ENCODE measurements at places on chromosomes 3 and 15.

DNA sequence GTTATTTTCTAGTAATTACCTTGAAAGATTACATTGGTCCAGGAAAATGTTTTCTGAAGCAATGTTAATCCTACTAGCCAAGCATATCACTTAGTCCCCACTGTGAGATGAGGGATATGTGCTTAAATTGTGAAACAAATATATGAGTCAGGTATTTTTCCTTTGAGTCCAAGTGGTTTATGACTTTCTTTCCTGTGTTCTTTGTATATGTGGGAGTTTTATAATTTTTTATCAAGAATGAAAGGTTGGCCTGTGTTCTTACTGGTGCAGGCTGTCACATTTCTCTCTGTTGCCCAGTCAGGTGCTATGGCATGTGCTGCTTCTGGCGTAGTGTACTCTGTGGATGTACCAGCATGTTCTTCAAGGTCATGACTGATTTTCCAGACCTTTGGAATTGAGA lies 147.4 kb downstream of the CMSS1 start:
- DNase-seq, result no peak

GRCh38 chr3:36900474-36901443 lies 44.1 kb downstream of the TRANK1 start:
- peak; percentile 35 for DNase-seq

DNA sequence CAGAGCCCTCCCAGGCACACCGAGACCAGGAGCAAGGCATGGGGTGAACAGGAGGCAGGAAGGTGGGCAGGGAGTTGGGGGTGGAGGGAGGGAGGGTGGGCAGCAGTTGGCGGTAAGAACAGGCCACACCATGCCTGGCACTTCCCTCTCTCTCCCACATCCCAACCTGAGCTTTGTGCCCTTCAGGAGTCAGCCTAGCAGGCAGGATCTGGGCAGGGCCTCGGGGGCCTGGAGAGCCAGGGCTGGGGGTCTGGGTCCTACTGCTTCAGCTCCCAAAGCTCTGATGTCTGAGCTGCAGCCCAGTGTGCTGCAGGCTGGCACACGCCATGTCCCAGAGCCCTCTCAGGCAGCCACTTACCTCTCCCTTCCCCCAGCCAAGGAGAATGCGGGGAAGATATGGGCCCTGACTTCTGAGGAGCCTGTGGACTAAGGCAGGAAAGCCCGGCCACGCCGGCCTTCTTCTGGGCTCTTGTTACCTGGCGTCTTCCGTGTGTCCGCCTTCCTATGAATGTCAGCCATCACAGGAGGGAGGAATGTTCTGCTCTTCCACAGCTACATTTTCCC lies 2.9 kb upstream of the MYL3 start:
- no peak for DNase-seq

- no peak for DNase-seq
These were observed 385.9 kb downstream of the RAP2B start for GRCh38 chr3:153547970-153548369.

DNA sequence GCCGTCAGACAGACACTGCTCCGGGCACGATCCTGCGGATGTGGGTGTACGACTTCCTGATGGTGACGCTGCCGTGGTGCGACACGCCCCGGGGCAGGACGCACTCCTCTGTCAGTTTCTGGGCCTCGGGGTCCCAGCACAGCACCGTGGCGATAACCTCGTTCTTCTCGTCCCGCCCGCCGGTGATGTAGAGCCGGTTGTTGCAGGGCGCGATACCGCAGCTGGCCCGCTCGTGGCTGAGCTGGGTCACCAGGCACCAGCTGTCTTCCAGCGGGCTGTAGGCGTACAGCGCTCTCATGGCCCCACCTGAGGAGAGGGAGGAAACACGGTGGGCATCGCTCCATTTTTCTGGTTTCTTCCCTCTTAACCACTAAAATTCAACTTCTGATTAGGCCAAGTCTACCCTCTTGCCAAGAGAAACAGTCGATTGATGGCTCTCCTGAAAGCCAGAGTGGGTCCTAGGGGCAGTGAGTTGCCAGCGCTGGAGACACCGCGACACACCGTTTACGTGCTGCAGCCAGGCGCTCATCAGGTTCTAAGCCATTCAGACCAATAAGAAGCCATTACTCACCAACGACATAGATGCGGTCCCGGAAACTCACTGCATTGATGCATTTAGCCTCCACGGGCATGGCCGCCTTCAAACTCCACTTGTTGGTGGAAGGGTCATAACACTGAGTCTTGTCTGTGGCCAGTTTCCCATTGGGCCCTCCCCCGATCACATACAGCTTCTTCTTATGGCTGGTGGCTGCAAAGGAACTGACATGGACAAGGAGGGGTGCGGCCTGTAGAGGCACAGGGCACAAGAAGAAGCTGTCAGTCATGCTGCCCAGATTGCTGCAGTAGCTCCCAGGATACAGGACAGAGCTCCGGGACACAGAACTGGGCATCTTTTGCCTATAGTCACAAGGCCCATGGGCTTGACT lies 63.3 kb downstream of the KLHL6 start:
- DNase-seq, result no peak

DNA sequence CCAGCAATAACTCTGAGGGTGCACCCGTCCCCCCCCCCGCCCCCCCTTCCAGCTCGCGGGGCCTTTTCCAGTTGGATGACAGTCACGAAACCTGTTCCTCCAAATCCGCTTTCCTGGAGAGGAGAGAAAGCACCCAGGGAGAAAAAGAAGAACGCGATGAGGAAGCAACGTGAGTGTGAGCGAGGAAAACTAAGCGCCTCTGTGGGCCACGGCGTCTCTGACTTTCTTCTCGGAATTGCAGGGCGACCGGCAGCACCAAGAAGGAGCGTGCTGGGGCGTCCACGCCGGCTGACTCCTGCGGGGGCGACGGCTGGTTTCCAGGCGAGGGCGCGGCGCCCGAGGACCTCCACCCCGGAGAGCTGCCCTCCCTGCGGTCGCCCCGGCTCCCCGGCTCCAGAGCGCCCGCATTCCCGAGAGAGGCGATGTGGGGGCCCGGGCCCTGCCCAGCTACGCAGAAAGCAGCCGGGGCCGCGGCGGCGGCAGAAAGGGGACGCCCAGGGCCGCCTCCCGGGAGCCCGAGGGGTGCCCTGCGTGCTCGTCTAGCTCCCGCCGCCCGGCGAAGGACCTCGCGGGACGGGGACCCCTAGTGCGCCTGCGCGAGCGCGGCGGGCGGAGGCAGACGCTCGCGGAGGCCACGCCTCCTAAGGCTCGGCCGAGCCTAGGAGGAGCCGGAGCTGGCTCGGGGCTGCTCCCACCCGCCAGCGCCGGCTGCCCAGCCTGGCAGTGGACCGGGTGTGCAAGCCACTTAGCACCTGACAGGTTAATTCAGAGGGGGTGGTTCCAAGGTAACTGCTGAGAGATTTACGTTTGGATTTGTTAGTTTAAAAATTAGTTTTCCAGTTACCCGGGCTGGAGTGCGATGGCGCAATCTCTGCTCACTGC lies 15.3 kb upstream of the ADIPOQ start:
- DNase-seq, result peak; percentile 90

DNA sequence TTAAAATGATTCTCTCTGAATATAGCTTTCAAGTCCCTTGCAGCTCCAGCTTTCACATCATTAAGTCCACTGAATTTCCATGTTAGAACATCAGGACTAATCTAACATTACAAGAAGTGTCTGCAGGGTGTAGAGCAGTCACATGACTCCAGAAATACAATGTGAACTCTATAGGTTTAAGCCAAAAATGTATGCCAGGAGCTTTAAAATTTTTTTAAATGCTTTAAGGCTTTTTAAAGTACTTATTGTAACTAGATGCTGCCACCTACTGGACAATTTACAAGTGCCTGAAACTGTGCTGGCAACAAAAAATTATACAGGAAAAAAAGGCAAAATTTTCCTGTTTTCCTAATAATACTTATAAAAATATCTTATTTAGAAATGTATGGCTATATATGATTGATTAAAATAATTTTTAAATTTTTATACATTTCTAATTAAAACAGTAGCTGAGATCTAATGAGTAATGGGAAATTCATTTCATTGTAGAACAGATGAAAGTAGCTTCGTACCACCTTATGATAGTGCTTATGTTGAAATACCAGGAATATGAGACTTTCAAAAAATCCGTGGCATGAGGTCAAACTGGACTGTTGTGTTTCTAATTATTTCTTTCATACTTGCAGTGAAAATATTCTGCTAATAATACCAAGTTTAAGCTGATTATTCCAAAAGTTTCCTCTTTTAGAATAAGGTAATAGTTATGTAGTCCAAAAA lies 25.7 kb downstream of the FSIP1 start:
- peak; percentile 67 for DNase-seq

- DNase-seq, result no peak
These were observed 251.8 kb upstream of the RORA start for GRCh38 chr15:61480863-61481262.

GRCh38 chr3:185724251-185724650 lies 100.6 kb downstream of the IGF2BP2 start:
- DNase-seq, result no peak

DNA sequence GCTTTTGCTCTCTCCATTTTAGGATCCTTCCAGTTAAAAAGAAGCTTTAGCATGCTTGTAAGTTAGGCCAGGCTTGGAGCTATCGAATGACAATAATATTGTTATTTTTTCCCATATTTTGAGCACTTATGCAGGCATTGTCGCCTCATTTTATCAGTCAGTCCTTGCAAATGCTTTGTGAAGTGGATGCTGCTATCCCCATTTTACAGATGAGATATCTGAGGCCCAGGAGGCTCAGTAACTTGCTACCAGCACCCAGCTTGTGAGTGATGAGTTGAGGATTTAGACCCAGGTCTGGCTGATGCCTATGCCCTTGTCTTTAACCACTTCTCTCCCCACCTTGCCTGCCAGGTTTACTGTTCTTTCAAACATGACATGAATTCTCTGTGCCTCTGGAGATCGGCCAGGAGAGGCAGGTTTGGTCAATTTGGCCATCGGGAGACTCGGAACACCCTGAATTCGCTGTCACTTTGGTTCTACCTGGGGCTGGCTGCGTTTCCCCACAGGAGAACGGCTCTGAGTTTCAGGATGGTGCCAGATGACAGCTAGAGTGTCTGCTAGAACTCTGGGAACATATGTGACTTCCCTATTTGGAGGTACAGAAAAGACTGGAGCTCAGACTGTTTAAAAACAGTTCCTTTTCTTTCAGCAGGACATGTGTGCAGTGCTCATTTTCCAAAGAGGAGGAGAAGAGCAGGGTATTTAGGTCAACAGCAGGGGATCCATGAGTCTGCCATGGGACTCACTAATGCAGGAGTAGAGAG lies 25.5 kb upstream of the ZNF710 start:
- DNase-seq, result no peak

- DNase-seq, result no peak
These were observed 22.6 kb downstream of the SLC51A start for GRCh38 chr3:196238612-196239560.

GRCh38 chr3:20546636-20547035 lies 360.6 kb upstream of the SGO1 start:
- no peak for DNase-seq

GRCh38 chr3:62451211-62451887 lies 78.0 kb upstream of the FEZF2 start:
- DNase-seq, result no peak

DNA sequence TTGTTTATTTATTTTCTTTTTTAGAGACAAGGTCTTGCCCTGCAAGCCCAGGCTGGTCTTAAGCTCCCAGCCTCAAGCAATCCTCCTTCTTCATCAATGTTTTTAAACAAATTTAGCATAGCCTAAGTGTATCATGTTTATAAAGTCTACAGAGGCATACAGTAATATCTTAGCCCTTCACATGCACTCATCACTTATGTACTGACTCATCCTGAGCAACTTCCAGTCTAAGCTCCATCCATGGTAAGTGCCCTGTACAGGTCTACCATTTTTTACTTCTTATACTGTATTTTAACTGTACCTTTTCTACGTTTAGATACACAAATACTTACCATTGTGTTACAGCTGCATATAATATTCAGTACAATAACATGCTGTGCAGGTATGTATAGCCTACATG lies 860.0 kb downstream of the FHIT start:
- DNase-seq, result no peak

- DNase-seq, result no peak
These were observed at the start of gene GRIP2 for GRCh38 chr3:14539742-14540491. Gene GRIP2 (minus strand): TSS chr3:14540342. CDS start chr3:14540308, 34 bp downstream.

- no peak for DNase-seq
These were observed 622.6 kb downstream of the NLGN1 start for GRCh38 chr3:174020156-174020555.

- no peak for DNase-seq
These were observed 32.8 kb downstream of the YEATS2 start for GRCh38 chr3:183730361-183730760.

DNA sequence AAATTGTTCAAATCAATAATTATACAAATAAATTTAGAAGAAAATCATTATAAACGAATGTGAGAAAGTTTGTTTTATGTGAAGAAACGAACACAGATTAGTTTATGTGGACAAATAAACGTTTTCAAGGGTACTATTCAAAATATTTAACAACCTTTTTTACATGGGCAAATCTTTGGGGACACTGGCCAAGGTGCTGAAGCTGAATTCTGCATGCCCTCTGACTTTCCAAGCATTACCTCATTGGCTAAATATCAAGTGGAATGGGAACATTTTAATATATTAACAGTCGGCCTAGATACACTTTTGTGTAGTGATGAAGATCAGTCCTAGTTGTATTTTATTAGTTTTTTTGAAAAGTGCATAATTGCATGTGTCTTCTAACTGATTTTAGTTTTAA lies 636.4 kb upstream of the DPPA4 start:
- DNase-seq, result no peak

- DNase-seq, result no peak
These were observed 18.7 kb downstream of the CAPN3 start for GRCh38 chr15:42378011-42378410.

DNA sequence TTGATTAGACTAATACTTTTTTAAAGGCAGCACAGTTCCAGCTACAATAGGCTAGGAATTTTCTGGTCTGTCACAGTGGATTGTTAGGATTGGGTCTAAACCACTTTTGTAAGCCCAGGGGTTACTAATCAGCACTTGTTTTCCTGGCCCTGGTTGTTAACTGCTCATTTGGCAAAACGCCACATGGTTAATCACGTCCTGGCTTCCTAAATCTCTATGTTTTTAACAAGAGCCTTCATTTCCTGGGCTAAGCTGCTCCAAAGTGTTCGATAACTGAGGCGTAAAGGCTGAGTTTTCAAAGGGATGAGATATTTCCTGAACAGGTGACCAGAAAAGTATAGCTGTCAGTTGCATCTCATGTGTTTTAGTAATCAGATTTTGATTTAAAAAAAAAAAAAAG lies 38.9 kb upstream of the CLRN1 start:
- DNase-seq, result no peak

DNA sequence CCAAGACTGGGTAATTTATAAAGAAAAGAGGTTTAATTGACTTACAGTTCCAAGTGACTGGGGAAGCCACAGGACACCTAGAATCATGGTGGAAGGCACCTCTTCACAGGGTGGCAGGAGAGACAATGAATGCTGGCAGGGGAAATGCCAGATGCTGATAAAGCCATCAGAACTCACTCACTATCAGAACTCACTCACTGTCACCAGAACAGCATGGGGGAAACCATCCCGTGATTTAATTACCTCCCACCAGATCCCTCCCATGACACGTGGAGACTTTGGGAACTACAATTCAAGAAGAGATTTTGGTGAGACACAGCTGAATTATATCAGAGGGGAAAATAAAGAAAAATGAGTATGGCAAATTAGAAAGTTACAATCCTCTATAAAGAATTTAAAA lies 310.9 kb downstream of the BCHE start:
- no peak for DNase-seq
